ENCODE measurements at places on chromosomes 12 and 14.
A peak's percentile ranks its signal among the peaks of the same experiment; 100 is the strongest.

- DNase-seq, result no peak
Measured at GRCh38 chr12:114316076-114316475, 89.9 kb downstream of the TBX5 start.

DNA sequence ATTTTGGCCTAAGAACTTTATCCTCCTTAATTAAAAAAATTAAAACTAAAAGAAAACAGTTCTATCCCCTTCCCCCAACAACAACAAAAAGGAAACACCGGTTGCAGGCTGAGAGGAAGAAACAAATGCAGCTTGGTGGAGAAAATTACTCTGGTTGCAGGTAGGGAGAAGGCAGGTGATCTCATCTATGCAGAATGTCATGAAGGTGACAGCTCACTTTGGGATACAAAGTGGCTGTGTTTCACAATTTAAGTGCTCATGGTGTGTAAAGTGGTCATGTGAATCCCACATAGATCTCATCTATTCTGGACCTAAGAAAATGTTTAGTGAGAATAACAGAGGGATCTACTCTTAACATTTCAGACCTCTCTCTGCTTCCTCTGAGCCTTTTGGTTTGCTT lies 219.7 kb upstream of the PKP2 start:
- DNase-seq, result no peak

DNA sequence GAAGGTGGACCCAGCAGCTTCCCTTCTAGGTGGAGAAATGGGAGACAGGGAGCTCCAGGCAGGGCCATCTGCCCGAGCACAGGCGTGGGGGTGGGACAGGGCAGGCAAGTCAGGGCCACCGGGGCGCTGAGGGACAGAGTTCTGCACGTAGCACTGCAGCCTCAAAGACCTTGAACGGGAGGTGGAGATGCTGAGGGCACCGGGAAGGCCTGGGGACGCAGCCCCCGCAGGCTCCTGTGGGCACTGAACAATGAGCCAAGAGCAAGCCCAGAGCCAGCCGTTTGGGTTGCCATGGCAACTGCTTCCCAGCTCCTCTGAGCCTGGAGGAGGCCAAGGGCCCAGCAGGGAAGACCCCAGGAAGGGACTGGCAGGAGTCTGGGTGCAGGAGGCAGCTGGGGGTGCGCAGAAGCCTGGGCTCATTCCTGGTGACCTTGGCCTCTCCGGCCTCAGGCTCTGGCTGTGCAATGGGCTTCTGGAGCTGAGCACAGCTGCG lies 3.4 kb downstream of the LBHD2 start:
- peak; percentile 11 for DNase-seq

DNA sequence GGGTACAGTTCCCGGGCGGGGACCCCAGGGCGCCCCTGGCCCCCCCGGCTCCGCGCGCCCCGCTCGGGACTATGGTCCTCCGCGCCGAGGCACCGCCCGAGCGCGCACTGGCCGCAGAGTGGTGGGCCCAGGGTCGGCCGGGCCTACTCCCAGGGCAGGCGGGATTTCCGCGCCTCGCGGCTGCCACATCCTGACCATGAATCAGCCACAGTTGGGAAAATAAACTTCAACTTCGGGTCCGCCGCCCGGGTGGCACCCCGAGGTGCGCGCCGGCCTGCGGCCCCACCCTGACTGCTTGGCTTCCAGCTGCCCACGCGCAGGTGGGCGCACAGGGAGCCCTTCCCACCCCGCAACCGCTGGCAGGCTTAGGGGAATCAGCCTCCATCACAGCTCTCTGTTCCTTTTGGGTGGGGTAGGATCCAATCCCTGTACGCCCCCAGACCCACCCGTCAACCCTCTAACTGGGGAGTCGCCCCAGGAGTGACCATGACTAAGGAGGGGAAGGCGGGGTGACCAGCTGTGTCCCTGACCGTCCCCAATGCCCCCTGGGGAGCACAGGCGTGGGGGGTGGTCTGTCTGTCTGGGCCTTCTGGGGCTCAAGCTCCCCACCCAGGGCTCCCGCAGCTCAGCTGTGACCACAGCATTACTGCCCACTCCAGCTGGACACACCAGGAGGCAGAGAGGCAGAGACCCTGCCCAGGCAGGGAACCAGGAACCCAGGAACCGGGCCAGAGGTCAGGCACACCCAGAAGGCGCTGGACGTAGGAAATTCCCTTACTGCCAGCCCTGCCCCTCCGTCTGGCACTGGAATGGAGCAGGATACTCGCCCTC lies 678 bp downstream of the INF2 start:
- no peak for DNase-seq

- no peak for DNase-seq
Measured at GRCh38 chr12:7327918-7328317, 24.0 kb downstream of the ACSM4 start.

DNA sequence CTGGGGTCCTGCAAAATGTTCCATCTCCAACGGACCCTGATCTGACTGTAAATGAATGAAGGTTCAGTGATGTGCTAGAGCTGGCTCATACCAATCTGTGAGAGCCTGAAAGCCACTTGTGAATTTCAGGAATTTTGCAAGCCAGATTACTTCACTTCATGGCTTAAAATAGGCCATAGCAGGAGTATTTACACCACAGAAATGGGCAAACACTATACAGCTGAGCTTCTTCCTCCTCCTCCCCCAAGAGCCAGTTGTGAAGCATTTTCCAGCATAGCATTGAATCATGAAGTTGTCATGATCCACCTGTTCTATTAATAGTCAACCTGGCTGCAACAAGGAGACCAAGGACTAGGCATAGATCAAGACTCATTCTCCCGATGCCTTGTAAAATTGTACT lies 141.3 kb upstream of the RASSF8 start:
- no peak for DNase-seq
